ENCODE measurements at places on chromosomes 11 and 22.

- no peak for DNase-seq
Observed at GRCh38 chr22:19879992-19880785, 25.5 kb upstream of the GNB1L start.

DNA sequence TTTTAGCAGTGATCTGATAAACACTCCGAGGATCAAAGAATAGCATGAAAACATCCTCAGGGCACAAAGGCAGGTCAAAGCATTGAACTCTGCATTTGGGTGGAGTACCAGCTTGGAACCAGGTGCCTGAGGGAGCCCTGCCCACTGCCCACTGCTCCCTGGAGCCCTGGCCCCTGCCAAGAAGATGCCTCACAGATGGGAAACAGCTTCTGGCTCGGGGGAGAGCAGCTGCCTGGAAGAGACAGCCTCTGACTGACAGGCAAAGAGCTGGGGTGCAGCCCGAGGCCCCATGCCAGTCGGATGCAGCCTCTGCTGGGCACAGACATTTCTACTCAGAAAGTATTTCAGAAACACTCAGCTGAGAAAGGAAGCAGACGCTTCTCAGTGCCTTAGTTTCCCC is 13.2 kb downstream of the LMO1 start:
- no peak for DNase-seq

GRCh38 chr11:114316980-114317786 is 21.0 kb downstream of the NNMT start:
- no peak for DNase-seq

GRCh38 chr11:102006835-102007566 is 40.2 kb upstream of the CFAP300 start:
- DNase-seq, result no peak

DNA sequence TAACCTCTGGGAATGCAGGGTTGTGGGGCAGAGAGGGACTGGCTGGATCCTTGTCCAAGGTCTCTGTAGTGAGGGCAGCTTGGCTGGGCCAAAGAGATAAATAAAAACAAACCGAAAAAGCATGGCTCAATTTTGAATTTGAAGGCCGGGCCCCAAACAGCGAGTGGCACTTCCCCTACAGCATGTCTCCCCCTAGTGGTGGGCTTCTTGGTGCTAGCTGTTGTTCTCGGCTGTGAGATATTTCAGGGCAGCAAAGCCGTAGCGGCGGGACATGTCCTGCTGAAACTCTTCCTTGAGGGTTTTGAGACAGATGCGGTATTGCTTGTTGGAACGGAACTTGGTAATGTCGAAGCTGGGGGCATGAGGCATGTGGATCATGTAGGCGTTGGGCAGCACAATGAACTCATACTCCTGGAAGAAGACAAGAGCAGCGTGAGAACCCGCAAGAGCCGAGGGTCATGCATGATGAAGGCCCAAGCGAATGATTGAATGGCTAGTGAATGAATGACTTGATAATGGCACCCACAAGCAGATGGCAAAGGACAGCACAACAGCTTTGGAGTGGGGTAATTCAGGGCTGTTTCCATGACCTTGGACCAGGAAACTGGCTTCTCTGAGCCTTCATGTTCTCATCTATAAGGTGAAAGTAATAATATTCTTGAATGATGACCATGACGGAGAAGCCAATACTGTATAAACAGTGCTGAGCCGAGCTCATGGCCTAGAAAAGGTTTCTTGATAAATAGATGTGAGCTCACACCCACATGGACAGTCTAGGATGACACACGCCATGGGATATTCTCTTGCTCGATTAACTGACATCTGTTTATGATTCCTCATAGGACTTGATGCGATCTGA is 216.3 kb upstream of the SYN3 start:
- DNase-seq, result no peak

DNA sequence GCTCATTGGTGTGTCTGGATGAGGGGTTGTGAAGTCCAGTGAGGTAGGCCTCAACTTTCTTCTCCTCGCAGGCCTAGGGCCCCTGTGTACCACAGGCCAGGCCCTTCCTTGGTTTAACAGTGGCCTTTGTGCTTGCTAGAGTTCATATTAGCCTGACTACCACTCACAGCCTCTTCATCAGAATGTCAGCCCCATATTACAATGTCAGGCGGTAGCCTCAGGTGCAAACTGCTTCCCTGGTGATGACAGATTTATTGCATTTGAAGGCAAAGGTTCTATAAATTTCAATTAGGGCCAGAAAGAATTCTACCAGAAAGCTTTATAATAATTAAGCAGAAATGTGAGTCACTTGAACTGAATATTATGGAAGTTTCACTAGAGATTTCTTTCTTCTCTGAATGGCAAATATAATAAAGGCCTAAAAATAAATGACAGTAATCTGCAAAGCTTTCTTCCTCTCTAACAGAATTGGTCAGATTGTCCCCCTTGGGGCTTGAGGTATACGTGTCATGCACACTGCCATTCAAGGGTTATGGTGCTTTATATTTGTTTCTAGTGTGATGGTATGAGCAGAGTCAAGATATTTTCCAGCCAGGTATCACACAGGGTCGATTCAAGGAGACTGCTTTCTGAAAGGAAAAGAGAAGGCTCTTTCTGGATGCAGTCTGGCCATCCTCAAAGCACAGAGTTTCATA is 210.3 kb downstream of the CWF19L2 start:
- DNase-seq, result no peak

- no peak for DNase-seq
Observed at GRCh38 chr11:75592715-75593114, 30.7 kb downstream of the SERPINH1 start.

DNA sequence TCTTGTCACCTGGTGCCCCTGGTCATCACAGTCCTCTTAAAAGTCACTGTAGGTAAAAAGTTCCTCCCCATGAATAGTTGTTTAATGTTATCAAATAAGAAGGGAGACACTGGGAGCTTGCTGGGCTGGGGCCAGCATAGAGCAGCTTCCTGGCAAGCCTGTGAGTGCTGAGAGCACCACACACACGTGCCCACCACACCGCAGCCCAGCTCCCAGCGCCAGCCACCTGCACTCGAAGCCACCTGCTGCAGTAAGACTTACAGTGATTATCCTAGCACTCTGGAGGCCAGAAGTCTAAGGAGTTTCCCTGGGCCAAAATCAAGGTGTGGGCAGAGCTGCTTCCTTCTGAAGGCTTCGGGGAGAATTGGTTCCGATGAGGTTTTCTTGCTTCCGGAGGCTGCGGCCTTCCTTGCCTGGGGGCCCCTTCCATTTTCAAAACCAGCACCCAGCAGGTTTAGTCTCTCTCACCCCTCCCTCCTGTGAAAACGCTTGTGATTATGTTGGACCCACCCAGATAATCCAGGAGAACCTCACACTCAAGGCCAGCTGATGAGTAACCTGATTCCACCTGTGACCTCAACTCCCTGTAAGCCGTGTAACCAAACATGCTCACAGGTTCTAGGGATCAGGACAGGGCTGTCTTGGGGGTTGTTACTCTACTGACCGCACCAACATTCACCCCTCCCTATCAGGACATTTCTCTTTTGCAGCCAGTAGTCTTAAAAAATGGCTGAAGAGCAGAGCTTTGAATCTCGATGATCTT is 687.2 kb downstream of the TBC1D22A start:
- DNase-seq, result no peak

GRCh38 chr11:98545544-98546175 is 475.1 kb upstream of the CNTN5 start:
- no peak for DNase-seq

DNA sequence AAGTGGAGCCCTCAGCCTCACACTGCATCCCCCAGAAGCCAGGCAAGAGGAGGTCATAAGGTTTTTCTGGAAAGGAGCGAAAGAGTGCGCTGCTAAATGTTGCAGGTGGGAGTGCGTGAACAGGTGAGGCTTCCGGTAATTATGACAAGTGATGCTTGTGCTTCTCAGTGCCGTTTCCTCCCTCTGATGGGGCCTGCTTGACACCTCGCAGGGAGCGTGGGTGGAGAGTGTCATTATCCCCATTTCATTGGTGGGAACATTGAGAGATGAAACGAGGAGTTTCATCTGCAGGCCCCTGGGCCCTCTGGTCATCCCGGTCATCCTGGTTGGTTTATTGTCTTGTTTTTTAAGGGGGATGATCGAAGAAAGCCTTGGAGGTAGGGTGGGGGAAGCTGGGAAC is 57.5 kb downstream of the BCR start:
- DNase-seq, result no peak

DNA sequence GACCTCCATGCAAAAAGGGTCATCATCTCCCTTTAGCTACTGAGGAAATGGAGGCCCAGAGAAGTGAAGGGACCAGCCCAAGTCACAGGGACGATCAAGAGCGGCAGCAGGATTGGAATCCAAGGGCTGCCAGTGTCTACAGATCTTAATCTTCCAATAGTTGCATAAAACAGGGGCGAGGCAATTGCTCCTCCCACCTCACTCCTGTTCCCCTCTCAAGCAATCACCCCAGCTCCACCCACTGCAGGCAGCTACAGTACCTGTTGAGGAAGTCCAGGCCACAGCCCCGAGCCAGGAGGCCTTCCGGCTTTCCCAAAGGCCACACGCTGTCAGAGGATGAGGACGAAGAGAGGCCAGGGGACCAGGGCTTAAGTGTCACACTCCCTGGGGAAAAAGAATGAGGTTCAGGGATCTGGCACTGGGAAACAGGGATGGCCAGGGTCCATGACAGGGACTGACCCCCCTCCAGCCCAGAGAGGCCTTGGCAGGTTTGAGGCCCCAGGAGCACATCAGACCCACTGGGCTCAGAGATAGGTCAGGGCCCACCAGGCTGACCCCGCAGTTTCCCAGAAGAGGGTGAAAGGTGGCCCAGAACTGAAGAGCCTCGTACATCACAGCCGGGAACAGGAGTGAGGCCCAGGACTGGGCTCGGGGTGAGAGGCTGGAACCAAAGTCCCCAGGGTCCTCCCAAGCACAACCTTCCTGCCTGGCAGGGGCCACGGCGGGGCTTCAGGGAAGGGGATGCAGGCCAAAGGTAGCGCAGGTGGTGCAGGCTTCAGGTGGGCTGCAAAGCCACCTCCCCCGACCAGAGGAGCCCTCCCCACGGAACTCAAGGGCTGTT is 16.4 kb upstream of the MFNG start:
- no peak for DNase-seq

- DNase-seq, result no peak
Observed at GRCh38 chr11:65172600-65172999, 2.6 kb downstream of the SPDYC start.

DNA sequence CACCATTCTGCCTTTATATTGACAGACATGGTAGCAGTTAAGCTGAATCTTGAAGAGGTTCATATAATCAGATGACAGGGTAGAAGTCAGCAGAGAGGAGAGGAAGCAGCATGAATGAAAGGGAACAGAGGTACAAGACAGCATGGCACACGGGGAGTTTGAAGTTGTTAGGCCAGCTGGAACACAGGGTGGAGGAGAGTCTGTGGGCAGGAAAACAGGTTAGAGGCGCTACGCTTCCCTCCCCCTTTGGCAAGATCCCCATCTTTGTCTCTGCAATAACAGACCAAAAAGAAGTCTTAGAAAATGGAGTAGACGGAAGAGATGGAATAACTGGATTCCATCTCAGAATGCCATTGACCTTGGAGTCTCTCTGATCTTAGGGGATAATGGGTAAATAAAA is 20.0 kb upstream of the NDUFC2 start:
- DNase-seq, result no peak

DNA sequence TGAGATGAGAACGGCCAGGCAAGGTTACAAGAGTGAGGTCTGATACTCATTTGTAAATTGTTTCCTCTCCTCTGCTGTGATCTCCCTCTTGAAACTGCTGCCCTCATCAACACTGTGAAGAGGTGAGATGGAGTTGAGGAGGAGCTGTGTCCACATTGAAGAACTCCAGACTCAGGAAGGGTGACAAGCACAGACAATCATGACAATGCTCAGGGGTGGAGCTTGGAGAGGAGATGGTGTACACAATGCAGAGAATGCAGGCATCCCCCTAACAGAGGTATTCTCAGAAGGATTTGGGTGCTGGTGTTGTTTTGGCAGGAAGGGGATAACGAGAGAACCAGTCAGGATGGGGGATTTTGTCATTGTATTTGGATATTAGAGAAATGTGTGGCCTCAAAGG is 21.5 kb upstream of the MMP7 start:
- no peak for DNase-seq

- DNase-seq, result no peak
Observed at GRCh38 chr11:94632356-94632755, 65.2 kb downstream of the PIWIL4 start.

All from fibroblast of skin of left biceps (primary cell).